Activated CD4-positive, CD25-positive, alpha-beta regulatory T cell treated with anti-CD3 and anti-CD28 coated beads, Interleukin-2, amount 50 U/mL, for 16 hours (primary cell): ENCODE measurements at places on chromosomes 12 and 14.

DNA sequence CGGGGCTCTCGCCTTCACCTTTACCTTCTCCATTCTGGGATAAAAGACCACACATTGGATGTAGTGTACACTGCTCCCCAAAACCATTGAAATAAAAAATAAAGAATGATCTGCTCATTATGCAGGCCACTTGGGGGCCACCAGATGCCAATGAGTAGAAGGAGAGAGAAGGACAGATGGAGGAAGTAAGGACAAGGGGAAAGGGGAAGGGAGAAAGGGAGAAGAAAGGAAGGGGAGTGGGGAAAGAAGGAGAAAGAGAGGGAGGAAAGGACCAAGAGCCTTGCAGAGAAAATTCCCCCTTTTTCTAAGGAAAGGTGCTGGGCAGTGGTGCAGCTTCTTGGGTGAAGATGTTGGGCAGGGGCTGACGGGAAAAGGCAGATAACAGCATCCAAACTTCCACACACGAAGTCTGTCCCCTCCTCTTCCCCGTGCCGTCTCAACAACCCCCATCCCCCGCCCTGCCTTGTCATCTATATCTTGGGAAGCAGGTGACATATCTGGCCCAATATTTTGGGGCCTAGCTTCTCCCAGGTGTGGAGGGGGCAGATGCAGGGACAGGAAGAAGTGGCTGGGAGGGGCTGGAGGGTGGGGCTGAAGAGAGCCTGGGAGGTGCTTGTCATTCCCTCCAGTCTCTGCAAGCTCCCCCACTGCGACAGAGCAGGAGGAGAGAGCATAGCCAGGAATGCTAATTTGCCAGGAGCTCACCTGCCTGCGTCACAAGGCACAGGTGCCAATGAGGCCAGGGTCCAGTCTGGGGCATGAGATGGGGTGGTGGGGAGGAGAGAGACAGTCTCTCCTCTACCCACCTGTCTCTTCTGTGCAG lies 107.5 kb downstream of the SINHCAF start:
- no peak for DNase-seq

DNA sequence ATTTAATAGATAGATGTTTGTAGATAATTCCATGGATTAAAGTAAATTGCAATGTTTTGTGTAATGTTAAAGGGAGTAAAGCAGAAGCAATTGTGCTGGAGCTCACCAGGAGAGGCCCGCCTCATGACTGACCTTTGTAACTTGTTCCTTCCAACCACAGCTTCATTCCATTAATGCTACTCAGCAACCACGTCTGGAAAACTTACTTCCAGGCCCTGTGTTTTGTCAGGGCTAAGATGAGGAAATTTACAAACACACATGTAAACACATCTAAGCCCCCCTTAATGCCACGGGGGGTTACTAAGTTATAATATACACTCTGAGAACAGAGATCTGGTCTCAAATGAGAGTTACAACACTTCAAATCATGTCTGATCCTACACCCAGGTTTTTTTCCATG lies 12.4 kb downstream of the LUM start:
- DNase-seq, result no peak

DNA sequence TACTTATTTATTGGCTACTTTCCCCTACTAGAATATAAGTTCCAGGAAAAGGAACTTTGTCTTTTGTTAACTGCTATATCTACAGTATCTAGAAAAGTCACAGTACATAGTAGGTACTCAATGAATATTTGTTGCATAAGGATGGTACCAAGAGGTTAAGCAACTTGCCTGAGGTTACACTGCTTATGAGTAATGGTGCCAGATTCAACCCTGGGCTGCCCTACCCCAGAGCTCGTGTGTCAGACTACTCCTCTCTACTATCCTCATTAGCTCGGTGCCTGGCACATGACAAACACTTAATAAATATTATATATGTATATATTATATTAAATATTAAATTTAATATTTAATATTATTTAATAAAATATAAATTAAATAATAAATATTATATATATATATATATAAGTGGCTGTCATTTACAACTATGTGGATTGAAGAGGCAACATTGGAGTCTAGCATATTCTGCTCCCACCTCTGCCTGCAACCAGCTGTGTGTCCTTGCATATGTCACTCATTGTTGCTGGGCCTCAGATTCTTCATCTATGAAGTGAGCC lies 25.4 kb downstream of the UTP20 start:
- no peak for DNase-seq

- DNase-seq, result no peak
Measured at GRCh38 chr12:104975587-104976343, 10.4 kb upstream of the NOPCHAP1 start.

- DNase-seq, result no peak
Measured at GRCh38 chr12:80151131-80151530, 51.8 kb downstream of the OTOGL start.

DNA sequence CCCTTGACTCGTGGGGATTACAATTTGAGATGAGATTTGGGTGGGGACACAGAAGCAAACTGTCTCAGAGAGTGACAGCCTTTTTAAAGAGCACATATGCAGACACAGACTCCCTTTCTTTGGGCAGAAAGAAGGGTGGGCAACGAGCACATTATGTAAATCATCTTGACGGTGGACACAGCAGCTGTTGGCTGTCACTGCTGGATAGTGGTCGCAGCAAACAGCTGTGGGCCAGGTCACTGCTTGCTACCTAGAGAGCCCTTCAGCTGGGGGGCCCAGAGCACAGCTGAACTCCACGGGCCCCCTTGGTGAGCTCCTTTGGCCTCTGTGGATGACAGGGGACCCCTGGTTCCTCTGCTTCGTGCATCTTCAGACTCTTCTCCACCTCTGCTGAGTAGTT lies 23.1 kb downstream of the PPP2R5C start:
- DNase-seq, result no peak

DNA sequence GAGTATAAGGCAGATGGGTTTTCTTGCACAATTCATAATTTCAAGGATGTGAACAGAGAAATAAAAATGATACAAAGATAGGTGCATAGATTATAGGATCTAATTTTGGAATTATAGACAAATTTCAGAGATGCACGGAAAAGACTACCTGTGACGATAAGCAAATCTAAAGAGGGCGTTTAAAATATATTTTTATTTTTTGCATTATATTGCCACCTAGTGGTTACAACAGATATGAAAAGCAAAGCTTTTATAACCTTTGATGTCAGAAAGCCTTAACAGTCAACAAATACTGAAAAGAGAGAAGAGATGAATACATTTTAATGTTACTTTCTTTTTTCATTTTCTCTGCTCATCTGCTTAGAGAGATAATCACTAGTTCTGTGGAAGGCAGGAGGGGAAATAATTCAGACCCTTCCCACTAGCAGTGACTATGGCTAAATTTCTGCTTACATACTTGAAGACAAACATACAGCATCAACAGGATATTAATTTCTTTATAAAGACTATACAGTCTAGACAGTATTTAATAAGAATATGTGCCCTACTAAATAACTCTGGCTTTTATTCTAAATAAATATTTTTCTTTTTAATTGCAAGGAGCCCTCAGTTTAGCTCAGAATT lies 46.3 kb downstream of the NTS start:
- no peak for DNase-seq

DNA sequence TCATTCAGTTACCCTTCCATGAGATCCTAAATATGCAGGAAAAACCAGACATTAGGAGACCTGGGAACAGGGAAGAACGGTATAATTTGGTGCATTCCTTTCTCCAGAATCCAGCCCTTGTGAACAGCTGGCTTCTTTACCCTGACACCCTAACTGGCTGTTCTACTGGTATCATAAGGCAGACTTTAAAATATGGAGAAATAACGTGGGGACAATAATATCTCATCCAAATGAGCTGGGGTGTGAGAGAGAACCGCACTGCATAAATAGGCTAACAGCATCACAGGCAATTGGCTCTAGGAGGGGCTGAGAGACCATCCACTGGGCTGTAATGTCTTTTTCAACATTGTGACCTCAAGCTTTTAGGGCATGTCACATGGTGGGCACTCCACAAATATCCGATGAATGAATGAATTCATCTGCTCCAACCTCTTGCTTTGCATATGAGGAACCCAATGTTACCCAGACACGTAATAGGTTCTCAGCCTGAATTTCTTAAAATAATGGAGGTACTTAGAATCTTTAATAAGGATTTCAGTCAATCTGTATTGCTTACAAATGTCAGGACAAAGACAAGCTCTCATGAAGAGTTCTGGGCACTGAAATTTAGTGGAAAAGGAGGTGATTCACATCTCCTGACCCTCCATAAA lies 157.9 kb downstream of the SAMD4A start:
- no peak for DNase-seq

GRCh38 chr12:47773858-47774580 lies 981 bp downstream of the SLC48A1 start:
- DNase-seq, result no peak

DNA sequence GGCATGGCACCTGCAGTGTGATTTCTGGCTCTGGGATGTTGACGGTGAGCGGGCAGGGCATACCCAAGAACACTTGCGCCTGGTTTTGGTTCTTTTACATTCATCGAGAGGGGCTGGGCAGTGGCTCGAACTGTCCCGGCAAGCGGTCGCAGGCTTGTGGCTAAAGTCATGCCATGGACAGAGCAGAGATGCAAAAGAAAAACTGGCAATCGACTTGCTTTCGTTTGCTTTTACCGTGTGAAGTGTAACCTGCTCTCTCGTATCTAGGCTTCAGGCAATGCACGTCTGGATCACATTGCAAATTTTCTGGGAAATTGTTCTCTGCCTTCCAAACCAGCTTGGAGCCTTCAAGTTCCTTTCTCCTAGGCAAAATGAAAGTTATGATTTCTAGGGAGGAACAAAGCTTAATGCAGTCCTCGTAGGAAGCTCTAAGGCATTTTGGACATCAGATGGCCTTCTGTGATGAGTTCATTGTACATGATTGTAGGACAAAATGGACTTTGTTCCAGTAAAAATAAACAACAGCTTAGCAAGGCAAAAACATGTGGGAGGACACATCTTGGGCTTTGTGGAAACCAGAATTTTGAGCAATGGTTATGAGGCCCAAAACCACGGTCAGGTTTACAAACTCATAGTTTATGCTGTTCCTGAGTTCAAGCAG lies 18.3 kb downstream of the ADGRD1 start:
- no peak for DNase-seq

DNA sequence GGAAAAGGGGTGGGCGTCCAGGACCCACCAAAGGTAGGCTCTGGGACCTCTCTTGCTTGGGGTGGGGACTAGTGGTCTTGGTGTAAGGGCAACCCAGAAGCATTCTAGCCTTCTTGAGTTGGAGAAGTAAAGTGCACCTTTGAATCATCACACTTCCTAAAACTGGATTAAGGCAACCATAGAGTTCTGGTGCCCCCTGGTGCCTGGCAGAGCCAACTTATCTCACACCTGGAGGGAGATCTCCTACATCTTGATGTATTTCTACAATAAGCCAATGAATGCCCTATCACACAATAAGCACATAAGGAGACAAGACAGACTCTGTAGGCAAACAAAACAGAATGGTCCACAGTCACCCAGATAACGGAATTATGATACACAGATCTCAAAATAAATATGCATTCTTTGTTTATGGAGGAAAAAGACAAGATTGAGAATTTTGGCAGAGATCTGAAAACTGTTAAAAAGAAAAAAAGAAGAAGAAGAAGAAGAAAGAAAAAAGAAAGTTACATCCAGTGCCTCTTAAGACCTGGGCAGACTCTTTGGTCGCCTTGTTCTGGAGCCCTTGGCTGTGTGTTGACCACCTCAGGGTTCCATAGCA lies 95.9 kb upstream of the PPP2R5C start:
- no peak for DNase-seq

- DNase-seq, result no peak
Measured at GRCh38 chr12:132437943-132438700, 51.8 kb upstream of the FBRSL1 start.

DNA sequence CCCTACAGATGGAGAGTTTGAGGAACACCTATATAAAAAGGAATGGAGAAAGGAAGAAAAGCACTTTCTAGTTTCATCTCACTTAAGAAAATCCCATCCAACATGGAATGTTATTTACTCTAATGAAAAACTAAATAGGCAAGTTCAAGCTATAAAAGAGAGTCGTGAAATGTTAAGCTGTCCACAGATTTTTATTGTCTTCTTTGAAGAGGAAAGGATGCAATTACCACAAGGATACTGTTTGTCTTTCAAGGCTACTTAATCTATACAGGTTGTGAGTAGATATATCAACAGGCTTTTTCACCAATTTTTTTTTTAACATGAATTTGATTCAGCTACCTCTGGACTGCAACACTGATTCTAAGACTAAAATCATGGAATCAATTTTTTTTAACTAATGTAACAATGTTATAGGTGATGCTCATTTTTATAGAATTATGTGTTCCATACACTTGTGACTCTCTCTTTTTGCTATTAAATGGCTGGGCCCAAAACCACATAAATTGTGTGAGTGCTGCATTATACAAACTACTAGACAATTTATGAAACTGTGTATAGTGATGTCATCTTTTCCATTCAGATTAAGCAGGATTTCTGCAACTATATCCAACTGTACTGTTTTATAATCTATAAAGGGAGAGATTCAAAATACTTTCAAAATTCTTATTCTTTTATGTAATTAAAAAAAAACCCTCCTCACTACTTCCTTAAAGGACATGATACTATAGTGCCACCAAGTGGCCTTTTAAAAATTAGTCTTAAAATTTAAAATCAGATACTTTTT lies 26.8 kb upstream of the BMAL2 start:
- DNase-seq, result no peak

DNA sequence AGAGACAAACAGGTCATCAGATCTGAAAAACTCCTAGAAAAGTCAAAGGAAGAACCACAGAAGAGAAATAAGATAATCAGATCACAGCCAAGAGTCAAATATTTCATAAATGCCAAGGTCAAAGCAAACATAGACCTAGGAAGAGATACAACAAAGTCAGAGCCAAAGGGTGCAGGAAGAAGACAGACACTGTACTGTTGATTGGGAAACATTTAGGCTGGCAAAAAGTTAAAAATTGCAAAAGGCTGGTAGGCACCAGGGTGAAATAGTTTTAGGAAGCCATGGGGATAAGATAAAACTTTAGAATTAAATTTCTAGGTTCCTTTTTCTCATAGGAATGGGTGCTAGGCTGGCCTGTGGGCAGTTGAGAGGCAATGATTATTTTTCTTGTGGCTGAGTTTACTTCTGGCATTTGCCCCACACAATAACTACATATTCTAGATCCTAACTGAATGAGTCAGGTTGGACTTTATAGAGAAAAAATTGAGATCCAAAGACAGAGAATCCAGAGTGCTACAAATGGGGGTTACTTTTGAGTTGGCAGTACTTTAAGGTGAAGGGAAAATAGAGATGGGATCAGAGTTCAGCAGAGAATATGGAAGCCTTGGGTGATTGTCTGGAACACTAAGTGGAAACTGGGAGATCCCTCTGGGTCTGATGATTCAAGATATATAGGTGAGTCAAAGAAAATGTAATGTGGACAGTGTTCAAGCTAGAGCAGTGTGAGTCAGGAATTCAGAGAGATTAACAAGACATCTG lies 215.5 kb downstream of the C12orf50 start:
- DNase-seq, result no peak
